ENCODE measurements at places on chromosomes 1 and 21.

GRCh38 chr1:51955797-51956527 lies 34.5 kb downstream of the RAB3B start:
- DNase-seq: no peak

GRCh38 chr1:9211291-9211811 lies 23.2 kb upstream of the H6PD start:
- no peak for DNase-seq

DNA sequence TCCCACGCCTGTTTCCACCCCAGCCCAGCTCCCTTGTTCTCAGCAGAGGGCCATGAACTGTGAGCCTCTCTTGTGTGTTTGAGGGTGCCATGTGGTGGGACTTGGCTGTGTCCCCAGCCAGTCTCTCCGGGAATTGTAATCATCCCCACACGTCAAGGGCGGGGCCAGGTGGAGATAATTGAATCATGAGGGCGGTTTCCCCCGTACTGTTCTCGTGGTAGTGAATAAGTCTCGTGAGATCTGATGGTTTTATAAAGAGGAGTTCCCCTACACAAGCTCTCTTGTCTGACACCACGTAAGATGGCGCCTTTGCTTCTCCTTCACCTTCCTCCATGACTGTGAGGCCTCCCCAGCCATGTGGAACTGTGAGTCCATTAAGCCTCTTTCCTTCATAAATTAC lies 57.2 kb upstream of the COL6A2 start:
- no peak for DNase-seq

- peak; percentile 50 for DNase-seq
Observed at GRCh38 chr1:65310078-65310587, 790 bp downstream of the DNAJC6 start.

DNA sequence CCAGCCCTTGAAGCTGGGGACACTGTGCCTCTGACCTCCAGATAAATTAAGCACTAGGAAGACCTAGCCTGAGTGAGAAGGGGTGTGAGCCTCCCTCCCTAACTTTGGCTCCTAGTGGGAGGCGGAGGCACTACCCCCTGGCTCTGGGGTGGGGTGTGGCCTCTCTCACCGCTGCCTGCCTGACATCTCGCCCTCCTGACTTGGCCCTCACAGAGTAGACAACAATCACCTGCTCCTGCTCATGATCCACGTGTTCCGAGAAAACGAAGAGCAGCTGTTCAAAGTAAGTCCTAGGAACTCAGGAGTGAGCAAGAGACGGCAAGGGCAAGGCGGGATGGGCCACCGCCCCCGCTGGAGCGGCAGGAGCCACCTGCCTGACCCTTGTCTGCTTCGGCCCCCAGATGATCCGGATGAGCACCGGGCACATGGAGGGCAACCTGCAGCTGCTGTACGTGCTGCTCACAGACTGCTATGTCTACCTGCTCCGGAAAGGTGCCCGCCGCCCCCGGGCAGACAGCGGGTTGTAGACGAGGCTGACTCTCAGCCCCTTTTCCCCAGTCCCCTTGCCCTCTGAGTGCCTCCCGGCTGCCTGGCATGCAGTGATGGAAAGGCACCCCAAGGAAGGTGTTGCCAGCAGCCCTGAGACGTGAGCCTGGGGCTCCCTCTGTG lies 8.1 kb upstream of the SLC25A34 start:
- DNase-seq: no peak

GRCh38 chr1:101522486-101522885 lies 285.7 kb downstream of the S1PR1 start:
- DNase-seq: no peak

- DNase-seq: no peak
Observed at GRCh38 chr1:218357893-218358232, 12.7 kb downstream of the TGFB2 start.

GRCh38 chr21:29091033-29091432 lies 17.6 kb upstream of the CCT8 start:
- no peak for DNase-seq

DNA sequence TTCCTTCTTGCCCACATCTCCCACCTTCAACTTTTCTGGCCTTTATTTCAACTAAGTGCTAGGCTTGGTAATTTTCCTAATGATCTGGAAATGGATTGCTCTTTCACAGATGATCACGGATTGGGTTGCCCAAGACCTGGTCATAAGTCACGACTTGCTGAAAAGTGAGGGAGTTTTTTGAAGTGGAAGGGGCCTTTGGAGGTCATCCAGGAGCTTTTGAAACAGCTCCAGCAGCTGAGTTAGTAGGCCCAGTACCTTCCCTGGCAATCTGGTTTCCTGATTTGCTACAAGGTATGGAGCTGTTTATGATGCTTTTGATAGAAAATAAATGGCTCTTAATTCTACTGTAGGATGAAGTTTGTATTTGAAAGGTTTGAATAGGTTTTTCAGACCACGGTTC lies 20.4 kb downstream of the GREM2 start:
- DNase-seq: no peak

GRCh38 chr1:209382231-209383100 lies 201.0 kb upstream of the CAMK1G start:
- no peak for DNase-seq

DNA sequence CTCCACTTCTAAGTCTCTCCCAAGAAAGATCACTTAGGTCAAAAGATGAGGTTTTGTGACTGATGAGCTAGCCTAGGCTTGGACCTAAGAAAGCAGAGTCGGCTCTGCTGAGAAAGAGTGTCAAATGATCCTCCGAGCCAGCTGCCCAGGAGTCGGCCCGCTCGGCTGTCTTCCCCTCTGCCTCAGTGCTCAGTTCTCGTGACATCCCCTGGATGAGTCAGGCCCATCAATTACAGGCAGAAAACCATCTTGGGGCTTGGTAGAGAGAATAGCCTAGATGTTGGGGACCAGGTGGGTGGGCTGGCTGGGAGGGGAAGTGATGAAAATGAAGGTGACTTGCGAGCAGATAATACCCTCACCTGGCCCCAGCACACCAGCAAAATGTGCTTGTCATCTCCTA lies 60.5 kb downstream of the SLC66A1 start:
- no peak for DNase-seq

DNA sequence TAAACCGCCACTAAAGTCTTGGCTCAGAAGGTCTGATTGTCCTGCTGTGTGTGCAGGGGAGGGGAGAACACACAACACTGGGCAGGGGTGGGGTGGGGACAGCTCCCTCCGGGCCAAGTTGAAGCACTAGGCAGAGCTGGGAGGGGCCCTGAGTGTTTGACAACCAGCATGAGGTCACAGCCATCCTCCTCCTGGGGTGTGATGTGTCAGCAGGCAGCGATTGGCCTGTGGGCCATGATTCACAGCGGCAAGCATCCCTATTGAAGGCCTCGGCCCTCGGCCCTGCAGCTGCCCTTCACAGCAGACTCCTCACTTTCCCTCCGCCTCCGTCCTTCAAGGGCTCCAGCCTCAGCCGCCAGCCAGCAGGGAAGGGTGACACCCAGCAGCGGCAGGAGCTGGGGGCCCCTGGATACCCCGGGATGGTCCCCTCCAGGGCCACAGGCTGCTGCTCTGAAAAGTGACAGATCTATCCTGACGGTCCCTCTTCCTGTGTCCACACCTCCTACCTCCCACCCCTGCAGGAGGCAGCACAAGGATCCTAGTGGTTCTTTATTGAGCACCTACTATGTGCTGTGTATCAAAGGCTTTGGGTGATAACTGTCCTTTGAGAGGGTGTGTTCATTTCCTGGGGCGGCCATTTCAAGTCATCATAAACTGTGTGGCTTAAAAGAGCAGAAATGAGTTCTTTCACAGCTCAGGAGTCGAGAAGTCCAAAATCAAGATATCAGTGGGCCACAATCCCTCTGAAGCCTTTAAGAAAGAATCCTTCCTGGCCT lies 66.0 kb upstream of the SLC25A33 start:
- DNase-seq: peak; percentile 51

DNA sequence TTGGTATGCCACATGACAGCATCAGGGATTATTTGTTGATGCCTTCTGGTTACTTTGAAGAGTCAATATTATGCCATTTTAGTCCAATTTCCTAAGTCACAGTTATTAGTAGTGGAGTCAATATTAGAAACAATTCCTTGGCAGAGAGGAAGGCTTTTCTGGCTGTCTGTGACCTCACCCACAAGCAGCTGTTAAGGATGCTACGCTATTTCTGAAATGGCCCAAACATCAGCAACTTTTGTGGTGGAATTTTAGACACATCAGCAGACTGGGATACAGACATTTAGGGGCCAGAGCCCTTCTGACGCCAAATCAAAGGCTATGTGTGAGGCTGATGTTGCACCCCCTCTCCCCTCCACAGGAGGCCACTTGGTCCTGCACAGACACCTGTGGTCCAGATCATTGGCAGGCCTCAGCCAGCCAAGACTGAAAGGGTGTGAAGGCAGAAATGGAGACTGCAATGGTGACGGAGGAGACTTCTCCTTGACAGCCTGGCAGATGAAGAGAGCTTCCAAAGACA lies 9.2 kb upstream of the RXRG start:
- DNase-seq: no peak

- DNase-seq: no peak
Observed at GRCh38 chr1:221573756-221574155, 168.1 kb downstream of the DUSP10 start.

DNA sequence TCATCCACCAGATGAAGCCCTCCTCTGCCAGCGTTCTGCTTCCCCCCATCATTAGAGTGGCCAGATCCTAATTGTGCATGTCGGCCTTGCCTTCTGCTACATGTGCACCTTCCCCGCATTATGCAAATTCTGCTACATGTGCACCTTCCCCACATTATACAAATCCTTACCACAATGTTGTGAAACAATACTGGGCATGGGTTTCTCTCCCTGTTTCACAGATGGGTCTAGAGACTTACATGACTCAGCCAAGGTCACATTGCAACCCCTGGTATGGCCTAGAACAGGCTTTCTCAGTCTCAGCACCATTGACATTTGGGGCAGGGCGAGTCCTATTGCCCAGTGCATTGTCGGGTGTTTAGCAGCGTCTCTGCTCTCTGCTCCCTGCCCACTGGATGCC lies 1.0 kb upstream of the CELA2A start:
- no peak for DNase-seq

DNA sequence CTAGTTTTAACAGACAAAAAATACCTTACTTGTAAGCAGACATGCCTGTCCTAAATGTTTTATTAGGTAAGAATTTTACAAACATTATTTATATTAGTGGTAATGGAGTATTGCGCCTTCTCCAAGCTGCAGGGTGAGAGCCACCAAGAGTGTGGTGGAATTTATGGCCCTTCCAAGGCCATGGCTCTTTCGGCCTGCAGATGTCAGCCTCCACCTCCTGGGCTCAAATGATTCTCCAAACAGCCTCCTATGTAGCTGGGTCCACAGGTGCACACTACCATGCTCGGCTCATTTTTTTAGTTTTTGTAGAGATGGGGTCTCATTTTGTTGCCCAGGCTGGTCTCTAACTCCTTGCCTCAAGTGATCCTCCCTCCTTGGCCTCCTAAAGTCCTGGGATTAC lies 56.3 kb downstream of the ITGB3BP start:
- no peak for DNase-seq

- DNase-seq: no peak
Observed at GRCh38 chr1:14961661-14962267, 191.8 kb upstream of the TMEM51 start.

DNA sequence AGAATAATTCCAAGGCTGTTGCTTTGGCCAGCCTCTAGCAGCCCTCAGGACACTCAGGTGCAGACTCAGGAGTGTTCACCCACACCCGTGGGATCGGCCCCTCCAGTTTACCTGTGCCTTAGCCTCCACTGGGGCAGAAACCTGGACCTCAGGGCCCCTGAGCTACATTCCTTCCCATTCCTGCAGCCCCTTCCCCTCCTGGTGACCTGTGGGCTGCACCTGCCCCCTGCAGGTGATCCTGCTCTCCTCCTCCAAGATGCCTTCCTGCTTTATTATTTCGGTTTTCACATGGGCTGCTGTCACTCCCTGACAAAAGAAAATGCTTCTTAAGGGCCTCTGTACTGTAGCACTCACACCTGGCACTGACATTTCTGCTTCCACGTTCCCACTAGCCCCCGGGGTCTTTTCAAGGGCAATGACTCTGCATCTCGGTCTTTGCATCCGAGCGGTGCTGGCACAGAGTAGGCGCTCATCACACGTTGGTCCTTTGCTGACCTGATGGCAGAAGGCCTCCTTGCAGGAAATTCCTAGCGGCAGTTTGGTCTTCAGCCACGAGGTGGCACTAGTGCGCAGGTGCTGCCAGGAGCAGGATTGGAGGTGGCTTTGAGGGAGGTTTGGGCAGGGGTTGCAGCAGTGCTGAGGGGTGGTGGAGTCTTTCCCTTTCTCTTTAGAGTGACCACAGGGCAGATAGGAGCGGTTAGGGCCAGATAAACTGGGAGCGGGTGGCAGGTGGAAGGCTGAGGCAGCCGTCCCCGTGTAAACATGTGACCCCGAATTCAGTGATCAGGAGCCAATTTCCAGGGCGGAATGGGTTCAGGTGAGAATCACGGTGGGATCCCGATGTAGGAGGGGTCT lies 25.3 kb upstream of the ETV3 start:
- peak; percentile 42 for DNase-seq

DNA sequence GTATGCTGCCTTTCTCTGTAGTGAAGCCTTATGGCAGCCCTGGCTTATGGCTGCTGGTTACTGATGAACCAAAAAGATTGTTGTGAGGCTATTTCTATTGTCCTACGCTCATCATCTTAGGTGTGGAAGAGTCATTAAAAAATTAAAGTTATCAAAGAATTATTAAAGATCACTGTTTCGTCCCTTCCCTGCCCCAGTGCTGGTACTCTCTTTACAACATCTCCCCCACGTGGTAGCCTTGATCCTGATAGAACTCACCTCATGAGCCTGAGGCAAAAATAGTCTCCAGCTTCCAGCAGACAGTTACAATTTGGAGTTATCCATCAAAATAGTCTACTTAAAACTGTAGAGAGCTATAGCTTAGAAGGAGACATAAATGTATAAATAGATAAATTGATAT lies 201.5 kb downstream of the S1PR1 start:
- DNase-seq: no peak

DNA sequence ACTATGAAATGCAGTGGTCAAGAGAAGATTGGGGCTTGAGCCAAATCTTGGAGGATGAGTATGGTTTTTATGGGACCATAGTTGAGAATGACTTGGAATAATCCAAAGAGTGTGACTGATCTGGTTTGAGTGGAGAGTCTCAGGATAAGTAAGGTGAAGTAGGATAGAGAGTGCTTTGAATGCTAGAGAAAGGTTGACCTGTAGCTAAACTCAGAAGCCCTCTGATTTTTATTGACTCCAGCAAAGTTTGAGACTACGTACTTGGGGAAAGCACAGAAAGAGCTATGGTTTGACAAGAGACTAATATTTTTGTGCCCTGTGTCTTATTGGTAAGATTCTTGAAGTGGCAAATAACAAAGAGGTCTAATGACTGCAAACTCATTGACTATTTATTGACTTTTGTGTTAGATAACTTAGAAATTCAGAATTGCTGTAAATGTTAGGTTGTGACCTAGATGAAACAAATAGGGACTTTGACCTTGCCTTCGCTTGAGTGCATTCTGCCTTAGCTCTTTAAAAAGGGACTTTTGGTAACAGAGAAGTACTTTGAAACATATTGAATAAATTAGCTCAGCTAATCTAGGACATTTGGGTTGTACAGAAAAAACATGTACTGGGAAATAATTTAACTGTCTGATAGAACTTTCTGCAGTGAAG lies 35.1 kb downstream of the UAP1 start:
- DNase-seq: no peak

GRCh38 chr1:31159869-31160611 lies 79.6 kb downstream of the NKAIN1 start:
- no peak for DNase-seq

All from dorsolateral prefrontal cortex (tissue), 122 donors.